ENCODE measurements at places on chromosomes 2 and 18.

GRCh38 chr2:70746094-70746974 lies 21.7 kb downstream of the ADD2 start:
- DNase-seq = no peak

DNA sequence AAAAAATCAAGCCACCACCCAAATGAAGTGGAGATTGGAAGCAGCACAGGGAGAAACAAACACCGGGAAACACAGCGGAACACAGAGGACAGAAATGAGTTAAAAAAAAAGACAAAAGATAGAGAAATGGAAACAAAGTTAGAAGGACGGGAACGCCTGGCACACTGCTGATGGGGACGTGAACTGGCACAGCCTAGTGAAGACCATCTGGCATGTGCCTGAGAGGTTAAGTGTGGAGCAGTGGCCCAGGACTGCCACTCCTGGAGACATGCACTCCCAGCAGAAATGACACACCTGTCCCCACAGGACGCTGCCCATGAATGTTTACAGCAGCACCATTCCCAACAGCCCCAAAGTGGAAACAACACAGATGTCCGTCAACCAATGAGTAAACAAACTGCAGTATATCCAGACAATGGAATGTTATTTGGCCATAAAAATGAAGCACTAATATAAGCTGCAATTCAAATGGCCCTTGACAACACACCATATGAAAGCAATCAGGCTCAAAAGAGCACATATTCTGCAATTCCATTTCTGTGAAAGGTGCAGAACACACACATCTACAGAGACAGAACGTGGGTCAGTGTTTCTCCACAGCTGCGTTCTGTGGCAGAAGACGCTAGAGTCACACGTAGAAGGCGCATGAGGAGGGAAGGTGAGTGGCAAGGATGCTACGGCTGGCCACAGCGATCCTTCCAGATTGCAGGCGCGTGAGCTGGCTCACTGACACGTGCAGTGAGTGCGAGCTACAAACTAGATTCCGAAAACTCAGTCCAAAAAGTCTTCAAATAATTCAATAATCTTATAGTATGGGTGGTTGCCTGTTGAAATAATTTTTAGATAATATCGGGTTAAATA lies 24.6 kb downstream of the THAP4 start:
- no peak for DNase-seq

DNA sequence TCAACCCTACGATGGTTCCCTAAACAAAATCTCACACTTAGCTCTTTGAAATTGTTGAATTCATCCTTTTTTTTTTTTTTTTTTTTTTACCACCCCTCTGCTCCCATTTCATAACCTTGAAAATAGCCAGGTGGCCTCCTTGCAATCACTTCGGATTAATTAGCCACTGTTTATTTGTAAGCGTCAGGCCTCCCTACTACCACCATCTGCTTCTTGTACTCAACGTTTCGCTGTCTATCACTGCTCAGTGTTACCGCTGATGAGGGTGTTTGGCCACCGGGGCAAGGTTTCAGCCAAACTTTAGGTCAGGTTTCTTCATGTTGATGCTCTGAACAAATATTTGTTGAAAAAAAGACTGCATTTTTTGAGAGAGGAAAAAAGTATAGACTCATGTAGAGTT lies 183.2 kb downstream of the EPHA4 start:
- DNase-seq = no peak

DNA sequence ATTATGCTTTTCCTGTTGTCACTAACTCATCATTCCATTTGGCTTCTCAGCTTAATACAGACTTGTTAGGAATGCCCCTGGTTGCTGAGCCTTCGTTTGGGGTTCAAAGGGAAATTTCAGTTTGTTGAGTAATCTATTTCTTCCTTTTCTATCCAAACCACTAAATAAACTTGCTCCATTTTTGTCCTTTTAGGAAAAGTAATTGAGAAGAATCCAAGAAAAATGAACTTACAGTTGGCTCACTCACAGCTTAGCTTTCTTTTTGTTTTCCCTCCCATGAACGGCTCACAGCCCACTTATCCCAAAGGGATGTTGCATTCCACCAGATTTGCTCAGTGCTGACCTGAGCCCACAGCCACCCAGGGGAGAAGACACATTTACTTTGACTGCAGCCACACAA lies 73.9 kb downstream of the SOX11 start:
- DNase-seq = no peak

- no peak for DNase-seq
Observed at GRCh38 chr18:48844271-48844670, 106.5 kb downstream of the SMAD7 start.

DNA sequence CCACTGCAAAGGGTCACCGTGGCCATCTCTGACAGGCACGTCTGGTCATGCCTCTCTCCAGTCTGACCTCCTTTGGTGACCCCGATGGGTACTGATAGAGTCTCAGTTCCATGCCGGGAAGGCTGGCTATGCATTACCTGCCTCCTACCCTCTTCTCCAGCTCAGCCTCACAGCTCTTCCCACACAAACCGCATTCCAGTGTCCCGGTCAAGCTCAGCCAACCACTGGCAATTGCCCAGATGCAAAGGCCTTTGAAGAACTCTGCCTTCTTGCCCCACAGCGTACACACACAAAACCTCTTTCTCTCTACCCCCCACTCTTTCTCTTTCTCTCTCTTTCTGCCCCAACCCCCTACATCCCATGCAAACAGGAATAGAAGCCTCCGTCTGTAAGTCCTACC lies 37.6 kb downstream of the TMEM163 start:
- no peak for DNase-seq

All from colonic mucosa (tissue), 4 donors.